ENCODE measurements at places on chromosomes 2 and 18. TPM values are rescaled to one million over a fixed set of nuclear protein-coding genes. Genes with fewer than 3 reads are reported as not detected.

Gene COPS8
- 128 TPM for total RNA-seq

Gene GCC2
- 24.3 TPM for total RNA-seq

Gene DSG1
- not detected for total RNA-seq

Gene FAM237A
- not detected for total RNA-seq

Gene CSRNP3
- total RNA-seq, result 3.0 TPM

Gene FEV
- under 0.01 TPM for total RNA-seq

Gene GPR155
- 7.1 TPM for total RNA-seq

Gene CDH20
- not detected for total RNA-seq

Gene ESPNL
- 9.8 TPM for total RNA-seq

Gene CLHC1
- 8.9 TPM for total RNA-seq

All from smooth muscle cell of trachea (primary cell).